ENCODE measurements at places on chromosomes 1 and 21.

DNA sequence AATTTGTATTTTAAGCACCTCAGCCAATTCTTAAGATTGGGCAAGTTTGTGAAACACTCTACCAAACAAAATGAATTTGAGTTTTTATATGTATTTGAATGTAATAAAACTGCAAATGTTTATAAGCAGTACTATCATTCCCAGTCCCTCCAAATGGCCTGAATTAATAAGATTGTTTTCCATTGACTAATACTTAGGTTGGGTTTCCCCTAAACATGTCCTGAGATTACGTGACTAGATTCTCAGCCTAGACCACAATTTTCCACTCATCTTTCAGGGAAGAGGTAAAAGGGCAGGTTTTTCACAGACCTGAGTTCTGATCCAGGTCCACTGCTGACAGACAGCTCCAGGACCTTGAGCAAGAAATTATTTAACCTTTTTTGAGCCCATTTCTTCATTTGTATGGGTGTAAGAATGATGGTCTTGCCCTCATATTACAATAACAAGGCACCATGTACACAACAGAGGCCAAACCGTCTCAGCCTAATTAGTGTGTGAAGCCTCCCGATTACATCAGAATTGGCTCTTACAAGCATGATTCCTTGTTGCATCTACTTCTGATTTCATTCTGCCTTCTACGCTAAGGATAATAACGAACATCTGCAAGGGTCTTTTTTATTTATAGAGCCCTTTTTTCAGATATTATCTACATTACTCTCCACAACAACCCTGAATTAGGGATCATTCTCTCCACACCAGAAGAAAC, 51.2 kb downstream of the BEND5 start:
- no peak overlapping the region for H3K4me3 ChIP-seq
- H3K27me3 ChIP-seq, result peaks cover 19% of the 10 kb centered on the region
- H3K27ac ChIP-seq, result no peak overlapping the region
- H3K4me1 ChIP-seq, result no peaks in the 10 kb centered on the region
- DNase-seq, result no peak

DNA sequence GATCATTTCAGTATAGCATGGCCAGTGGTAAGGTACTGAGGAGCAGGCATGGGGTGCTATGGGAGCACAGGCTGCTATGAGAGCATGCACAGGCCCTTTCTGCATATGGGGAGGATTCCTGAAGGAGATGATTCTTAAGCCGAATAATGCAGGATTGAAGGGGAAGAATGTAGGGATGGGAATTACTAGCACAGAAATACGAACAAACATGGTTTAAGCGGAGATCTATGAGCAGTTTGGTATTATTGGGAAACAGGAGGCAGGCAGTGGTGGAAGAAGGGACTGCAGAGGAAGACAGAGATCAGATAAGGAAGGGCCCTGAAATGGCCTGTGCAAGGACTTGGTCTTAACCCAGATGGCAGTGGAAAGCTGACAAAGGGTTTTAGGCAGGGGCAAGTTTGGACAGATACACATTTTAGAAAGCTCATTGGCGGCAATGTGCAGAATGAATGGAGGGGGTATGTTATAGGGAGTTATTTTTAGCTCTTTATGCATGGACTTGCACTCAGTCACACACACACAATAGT, 1.7 kb downstream of the OSCP1 start:
- DNase-seq, result peak; percentile 35
- no peaks in the 10 kb centered on the region for H3K27me3 ChIP-seq
- no peaks in the 10 kb centered on the region for H3K36me3 ChIP-seq
- H3K27ac ChIP-seq, result peak overlapping the region; percentile 99
- peak overlapping the region; percentile 89 for H3K4me3 ChIP-seq

DNA sequence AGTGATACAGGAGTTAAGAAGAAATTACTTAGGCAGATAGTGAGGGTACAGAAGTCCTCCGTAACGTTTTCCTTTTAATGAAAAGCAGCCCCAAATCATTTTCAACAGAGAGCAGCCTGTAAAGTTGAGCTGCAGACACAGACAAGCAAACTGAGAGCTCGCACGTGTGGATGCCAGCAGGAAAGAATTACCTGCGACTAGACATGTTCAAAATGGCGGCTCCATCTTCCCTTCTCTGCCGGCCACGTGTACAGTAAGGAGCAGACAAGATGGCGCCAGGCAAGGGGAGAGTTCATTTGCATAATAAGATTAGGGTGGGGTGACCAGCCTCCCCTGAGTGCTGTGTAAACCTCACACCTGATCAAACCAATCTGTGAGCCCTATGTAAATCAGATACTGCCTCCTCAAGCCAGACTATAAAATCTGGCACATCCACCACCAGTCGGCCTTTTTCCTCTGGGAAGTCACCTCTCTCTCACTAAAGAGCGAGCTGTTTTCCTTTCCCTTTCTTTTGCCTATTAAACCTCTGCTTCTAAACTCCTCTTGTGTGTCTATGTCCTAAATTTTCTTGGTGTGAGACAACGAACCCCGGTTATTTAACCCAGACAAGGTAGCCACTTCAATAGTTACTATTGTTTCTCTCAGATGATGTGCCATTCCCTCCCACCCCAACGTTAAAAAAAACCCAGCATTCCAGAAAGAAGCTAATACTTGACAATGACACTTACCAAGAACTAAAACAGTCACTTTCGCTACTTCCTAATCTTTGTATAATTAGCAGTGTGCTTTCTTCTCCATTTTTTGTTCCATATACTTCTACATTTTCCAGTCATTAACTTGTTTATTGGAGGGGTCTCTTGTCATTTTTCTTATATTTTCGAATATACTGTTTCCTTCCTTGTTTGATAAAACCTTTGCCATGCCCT, 27.4 kb downstream of the DUSP10 start:
- H3K36me3 ChIP-seq, result peaks cover 4% of the 10 kb centered on the region
- DNase-seq, result no peak
- no peaks in the 10 kb centered on the region for H3K27me3 ChIP-seq
- no peak overlapping the region for H3K4me3 ChIP-seq
- H3K27ac ChIP-seq, result peak overlapping the region; percentile 75

GRCh38 chr1:234512451-234512861, 33.5 kb upstream of the TARBP1 start:
- H3K27ac ChIP-seq, result no peak overlapping the region
- H3K27me3 ChIP-seq, result no peaks in the 10 kb centered on the region
- no peak for DNase-seq
- no peak overlapping the region for H3K4me3 ChIP-seq
- H3K36me3 ChIP-seq, result no peaks in the 10 kb centered on the region
- H3K4me1 ChIP-seq, result peaks cover 43% of the 10 kb centered on the region

DNA sequence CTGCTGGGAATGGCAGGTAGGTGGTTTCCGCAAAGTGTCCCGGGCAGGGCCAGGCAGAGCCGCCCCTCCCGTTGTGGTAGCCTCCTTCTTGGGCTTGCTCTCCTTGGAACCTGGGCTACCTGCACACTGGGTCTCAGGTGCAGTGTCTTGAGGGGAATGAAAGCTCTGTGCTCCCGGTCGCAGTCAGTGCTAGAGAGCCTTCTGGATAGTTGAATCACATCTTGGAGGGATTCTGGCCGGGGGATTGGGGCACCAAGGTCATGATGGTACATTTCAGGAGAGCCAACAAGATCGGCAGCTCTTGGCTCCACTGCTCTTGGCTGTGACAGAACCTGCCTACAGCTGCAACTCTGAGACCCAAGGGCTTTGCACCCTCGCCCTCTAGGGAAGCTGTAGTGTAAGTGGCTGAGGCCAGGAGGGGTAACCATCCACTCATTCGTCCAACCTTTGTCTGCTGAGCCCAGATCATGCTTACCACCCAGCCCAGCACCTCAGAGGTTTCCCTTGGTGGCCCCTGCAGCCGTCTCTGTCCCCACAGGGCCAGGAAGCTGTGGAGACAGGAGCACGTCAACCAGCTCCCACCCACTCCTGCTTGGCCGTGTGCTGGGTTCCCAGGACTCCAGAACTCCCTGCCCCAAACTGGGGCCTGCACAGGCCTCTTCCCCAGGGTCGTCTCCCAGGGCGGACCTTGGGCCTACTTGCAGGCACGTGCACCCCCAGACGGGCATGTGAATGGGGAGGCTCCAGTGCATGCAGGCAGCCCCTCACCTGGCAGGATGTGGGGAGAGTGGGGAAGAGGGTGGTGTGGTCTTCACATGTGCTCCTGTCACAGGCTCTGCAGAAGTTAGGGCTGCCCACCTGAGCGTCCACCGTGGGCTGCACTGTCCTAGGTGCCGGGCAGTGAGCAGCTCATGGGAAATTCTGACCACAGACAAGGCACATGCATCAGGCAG, 40.0 kb downstream of the NTPCR start:
- no peak for DNase-seq
- H3K27me3 ChIP-seq, result no peaks in the 10 kb centered on the region
- no peak overlapping the region for H3K4me3 ChIP-seq
- H3K27ac ChIP-seq, result no peak overlapping the region

DNA sequence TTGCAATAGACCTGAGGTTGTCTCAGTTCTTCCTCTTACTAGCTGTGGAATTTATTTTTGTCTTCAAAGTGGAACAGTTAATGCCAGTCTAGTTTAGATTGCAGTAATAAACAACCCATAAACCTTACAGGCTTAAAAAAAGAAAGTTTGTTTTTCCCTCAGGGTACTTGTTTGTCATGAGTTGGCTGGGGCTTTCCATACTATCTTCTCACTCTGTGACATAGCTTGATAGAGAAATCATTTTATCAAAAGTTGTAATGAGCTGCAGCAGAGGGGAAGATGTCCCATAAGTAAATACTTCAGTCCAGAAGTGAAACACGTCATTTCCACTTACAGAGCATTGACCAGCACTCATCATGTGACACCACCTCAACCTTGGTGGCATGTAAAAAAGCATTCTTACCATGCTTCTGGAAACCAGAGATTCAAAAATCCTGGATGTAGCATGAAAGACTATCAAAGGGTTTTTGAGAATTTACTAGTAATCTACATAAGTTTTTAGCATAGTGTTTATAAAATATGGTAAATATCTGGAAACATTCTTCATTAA, 62.8 kb upstream of the COL11A1 start:
- H3K27ac ChIP-seq, result no peak overlapping the region
- H3K4me3 ChIP-seq, result no peak overlapping the region
- no peaks in the 10 kb centered on the region for H3K36me3 ChIP-seq
- no peak for DNase-seq
- H3K27me3 ChIP-seq, result peaks cover 13% of the 10 kb centered on the region

GRCh38 chr1:7884757-7885156, 31.9 kb upstream of the UTS2 start:
- no peak for DNase-seq
- no peaks in the 10 kb centered on the region for H3K4me1 ChIP-seq
- H3K27me3 ChIP-seq, result peaks cover 11% of the 10 kb centered on the region
- no peak overlapping the region for H3K27ac ChIP-seq
- no peak overlapping the region for H3K4me3 ChIP-seq

GRCh38 chr1:15799004-15799867, 8.2 kb downstream of the UQCRHL start:
- peaks cover 65% of the 10 kb centered on the region for H3K4me1 ChIP-seq
- peak; percentile 98 for DNase-seq
- no peaks in the 10 kb centered on the region for H3K27me3 ChIP-seq
- H3K4me3 ChIP-seq, result peak overlapping the region; percentile 63
- peaks cover 7% of the 10 kb centered on the region for H3K36me3 ChIP-seq
- peak overlapping the region; percentile 91 for H3K27ac ChIP-seq

- no peak for DNase-seq
- H3K4me3 ChIP-seq, result no peak overlapping the region
- H3K27me3 ChIP-seq, result no peaks in the 10 kb centered on the region
- no peaks in the 10 kb centered on the region for H3K36me3 ChIP-seq
- H3K27ac ChIP-seq, result no peak overlapping the region
These were observed 122.7 kb downstream of the FASLG start for GRCh38 chr1:172781513-172782140.

DNA sequence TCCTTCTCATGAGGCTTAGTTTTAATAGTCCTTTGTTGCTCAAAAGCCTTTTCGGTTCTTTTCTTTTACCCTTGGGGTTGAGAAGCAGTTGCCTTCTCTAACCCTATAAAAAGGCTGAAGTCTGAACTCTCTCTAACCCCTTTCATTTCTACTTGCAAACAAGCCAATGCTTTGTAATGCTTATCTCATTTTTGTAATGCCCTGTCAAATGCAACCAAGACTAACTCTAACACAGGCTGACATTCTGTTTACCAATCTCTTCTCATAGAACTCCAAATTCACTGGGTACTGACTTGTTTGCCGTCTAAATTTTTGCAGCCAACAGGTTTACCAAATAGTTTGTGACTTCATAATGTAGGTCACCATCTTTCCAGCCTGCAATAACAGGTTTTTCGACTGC, 233.9 kb upstream of the SNX7 start:
- no peaks in the 10 kb centered on the region for H3K27me3 ChIP-seq
- H3K27ac ChIP-seq, result no peak overlapping the region
- no peaks in the 10 kb centered on the region for H3K36me3 ChIP-seq
- no peak for DNase-seq
- no peaks in the 10 kb centered on the region for H3K4me1 ChIP-seq

- no peaks in the 10 kb centered on the region for H3K27me3 ChIP-seq
- H3K27ac ChIP-seq, result no peak overlapping the region
- DNase-seq, result peak; percentile 45
- no peaks in the 10 kb centered on the region for H3K4me1 ChIP-seq
- no peak overlapping the region for H3K4me3 ChIP-seq
These were observed 55.2 kb downstream of the ATP1B1 start for GRCh38 chr1:169161496-169162194.

GRCh38 chr1:85278853-85279314, 2.5 kb upstream of the BCL10 start:
- peaks cover 26% of the 10 kb centered on the region for H3K4me1 ChIP-seq
- H3K27me3 ChIP-seq, result no peaks in the 10 kb centered on the region
- no peaks in the 10 kb centered on the region for H3K36me3 ChIP-seq
- peak overlapping the region; percentile 86 for H3K27ac ChIP-seq
- peak overlapping the region; percentile 59 for H3K4me3 ChIP-seq

DNA sequence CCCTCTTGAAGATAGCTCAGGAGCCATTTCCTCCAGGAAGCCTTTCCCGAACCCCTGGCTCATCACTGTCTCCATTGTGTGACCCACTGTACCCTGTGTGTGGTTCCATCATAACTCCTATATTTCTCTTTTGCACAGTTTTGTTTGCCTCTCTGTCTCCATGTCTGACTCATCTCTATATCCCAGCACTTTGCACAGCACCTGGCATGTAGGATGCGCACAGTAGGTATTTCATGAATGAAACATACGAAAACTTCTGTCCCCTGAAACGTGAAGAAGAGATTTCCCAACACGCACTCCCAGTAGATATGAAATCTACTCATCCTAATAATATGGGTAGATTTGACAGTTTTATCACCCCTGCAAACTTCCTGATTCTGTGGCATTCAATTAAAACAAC, 275.2 kb downstream of the NFIA start:
- H3K36me3 ChIP-seq, result peaks cover 43% of the 10 kb centered on the region
- H3K27ac ChIP-seq, result no peak overlapping the region
- DNase-seq, result no peak
- no peaks in the 10 kb centered on the region for H3K27me3 ChIP-seq
- no peak overlapping the region for H3K4me3 ChIP-seq

- H3K4me3 ChIP-seq, result no peak overlapping the region
- H3K4me1 ChIP-seq, result peaks cover 24% of the 10 kb centered on the region
- no peaks in the 10 kb centered on the region for H3K27me3 ChIP-seq
- peak overlapping the region; percentile 27 for H3K27ac ChIP-seq
- H3K36me3 ChIP-seq, result peaks cover 25% of the 10 kb centered on the region
- DNase-seq, result peak; percentile 72
These were observed 28.6 kb upstream of the PLEKHG5 start for GRCh38 chr1:6519935-6520671.

GRCh38 chr1:65832296-65832695, 39.6 kb downstream of the PDE4B start:
- H3K27ac ChIP-seq, result no peak overlapping the region
- DNase-seq, result no peak
- H3K36me3 ChIP-seq, result no peaks in the 10 kb centered on the region
- H3K4me1 ChIP-seq, result no peaks in the 10 kb centered on the region
- no peak overlapping the region for H3K4me3 ChIP-seq
- peaks cover 55% of the 10 kb centered on the region for H3K27me3 ChIP-seq

- no peak for DNase-seq
- H3K36me3 ChIP-seq, result no peaks in the 10 kb centered on the region
- H3K4me3 ChIP-seq, result no peak overlapping the region
- no peaks in the 10 kb centered on the region for H3K27me3 ChIP-seq
- no peaks in the 10 kb centered on the region for H3K4me1 ChIP-seq
These were observed 590.6 kb downstream of the NUF2 start for GRCh38 chr1:163912170-163912884.
